ENCODE measurements at places on chromosomes 16 and 17. TPM values are rescaled to one million over a fixed set of nuclear protein-coding genes. Genes with fewer than 3 reads are reported as not detected.

The DNAI2 gene
- not detected for total RNA-seq

The NTN1 gene
- total RNA-seq, result 3.0 TPM

The GUCY2D gene
- not detected for total RNA-seq

The HAS3 gene
- 0.66 TPM for total RNA-seq

The CDK5R1 gene
- total RNA-seq, result 0.83 TPM

The ITGAD gene
- total RNA-seq, result not detected

The MYH8 gene
- total RNA-seq, result not detected

The XAF1 gene
- total RNA-seq, result 32.1 TPM

The DCAKD gene
- 29.4 TPM for total RNA-seq

The SLC7A5 gene
- 11.8 TPM for total RNA-seq

The GID4 gene
- total RNA-seq, result 12.6 TPM

The IL34 gene
- total RNA-seq, result 4.5 TPM

The C17orf75 gene
- 12.6 TPM for total RNA-seq

The USP36 gene
- 17.7 TPM for total RNA-seq

The CD300H gene
- not detected for total RNA-seq

The SENP3 gene
- 59.2 TPM for total RNA-seq

The TBX21 gene
- total RNA-seq, result 0.15 TPM

The SLC16A6 gene
- 0.15 TPM for total RNA-seq

The KRTAP2-2 gene
- not detected for total RNA-seq

The PSMD12 gene
- total RNA-seq, result 18.9 TPM

The OMG gene
- 17.4 TPM for total RNA-seq

The HSF5 gene
- under 0.01 TPM for total RNA-seq

The RND2 gene
- 0.29 TPM for total RNA-seq

The EIF1 gene
- total RNA-seq, result 236 TPM

The LCAT gene
- 7.6 TPM for total RNA-seq

The C1QL1 gene
- total RNA-seq, result 0.99 TPM
